ENCODE measurements at places on chromosomes 2 and 18.

GRCh38 chr2:96325884-96326255 is 753 bp downstream of the ITPRIPL1 start:
- DNase-seq: no peak

GRCh38 chr2:127683757-127684156 is 8.4 kb upstream of the LIMS2 start:
- DNase-seq: no peak

DNA sequence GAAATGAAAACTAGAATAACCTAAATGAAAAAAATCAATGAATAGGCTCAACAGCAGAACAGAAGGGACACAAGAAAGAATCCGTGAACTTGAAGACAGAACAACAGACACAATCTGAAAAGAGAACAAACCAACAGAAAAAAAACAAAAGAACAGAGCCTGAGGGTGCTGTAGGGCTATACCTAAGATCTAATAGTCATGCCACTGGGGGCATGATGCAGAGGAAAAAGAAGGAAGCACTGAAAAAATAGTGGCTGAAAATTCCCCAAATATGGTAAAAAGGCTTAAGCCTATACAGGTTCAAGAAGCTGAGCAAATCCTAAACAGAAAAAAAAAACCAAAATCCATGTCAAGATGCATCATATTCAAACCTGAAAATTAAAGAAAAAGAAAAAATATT is 50.3 kb downstream of the KANSL3 start:
- DNase-seq: no peak

GRCh38 chr2:160054984-160055725 is 7.3 kb downstream of the PLA2R1 start:
- no peak for DNase-seq

DNA sequence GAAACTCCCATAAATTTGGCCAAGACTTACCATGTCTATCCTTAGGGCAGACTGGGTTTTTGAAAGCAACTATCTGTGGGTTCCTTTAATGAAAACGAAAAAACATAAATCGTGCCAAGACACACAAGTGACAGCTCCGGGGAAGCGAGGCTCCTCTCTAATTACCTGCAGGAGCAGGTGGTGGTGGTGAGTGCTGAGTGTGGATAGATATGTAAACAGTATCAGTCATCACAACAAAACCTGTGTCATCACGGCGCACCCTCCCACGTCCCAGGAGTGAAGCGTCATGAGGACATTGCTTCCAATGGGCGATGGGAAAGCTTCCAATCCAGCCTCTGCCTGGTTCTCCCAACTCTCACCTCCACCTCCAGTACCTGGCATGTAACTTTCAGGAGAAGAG is 31.3 kb downstream of the ACKR3 start:
- no peak for DNase-seq

GRCh38 chr2:121925466-121925865 is 170.0 kb downstream of the TSN start:
- DNase-seq: no peak
